ENCODE measurements at places on chromosomes 16 and 17. TPM values are rescaled to one million over a fixed set of nuclear protein-coding genes. Genes with fewer than 3 reads are reported as not detected.

DNA sequence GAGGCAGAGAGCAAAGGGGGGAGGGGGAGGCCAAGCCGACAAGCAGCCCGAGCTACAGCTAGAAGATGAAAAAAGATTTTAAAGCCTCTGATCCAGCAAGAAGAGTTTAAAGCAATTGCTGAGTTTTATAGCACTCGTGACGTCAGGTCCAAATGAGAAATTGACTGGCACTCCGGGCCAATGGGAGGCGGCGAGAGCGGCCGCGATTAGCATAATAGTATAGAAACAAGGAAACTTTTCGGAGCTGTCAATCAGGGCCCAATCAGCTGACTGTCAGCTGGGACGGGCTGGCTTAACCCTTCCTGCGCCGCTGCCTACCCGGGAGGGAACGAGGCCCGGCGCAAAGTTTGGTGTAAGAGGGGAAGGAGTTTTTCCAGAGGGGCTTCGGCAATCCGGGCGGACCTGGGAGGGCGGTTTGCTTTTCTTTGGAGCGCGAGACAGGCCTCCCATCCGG lies at the start of gene MAF:
Gene MAF, minus strand, starts transcription at position 100 of the 454 bp plus-strand sequence. CDS start 835 bp downstream, outside the sequence.
- DNase-seq = peak; percentile 91
- no peaks in the 10 kb centered on the region for H3K36me3 ChIP-seq
- H3K27me3 ChIP-seq = no peaks in the 10 kb centered on the region
- no peaks in the 10 kb centered on the region for H3K4me1 ChIP-seq
- H3K4me3 ChIP-seq = peak within 1 kb of the TSS; percentile 93

GRCh38 chr16:66127459-66128370 lies 238.8 kb upstream of the CDH5 start:
- no peak overlapping the region for H3K4me3 ChIP-seq
- peaks cover 5% of the 10 kb centered on the region for H3K4me1 ChIP-seq
- no peaks in the 10 kb centered on the region for H3K27me3 ChIP-seq
- no peaks in the 10 kb centered on the region for H3K36me3 ChIP-seq
- H3K27ac ChIP-seq = no peak overlapping the region
- DNase-seq = peak; percentile 44

DNA sequence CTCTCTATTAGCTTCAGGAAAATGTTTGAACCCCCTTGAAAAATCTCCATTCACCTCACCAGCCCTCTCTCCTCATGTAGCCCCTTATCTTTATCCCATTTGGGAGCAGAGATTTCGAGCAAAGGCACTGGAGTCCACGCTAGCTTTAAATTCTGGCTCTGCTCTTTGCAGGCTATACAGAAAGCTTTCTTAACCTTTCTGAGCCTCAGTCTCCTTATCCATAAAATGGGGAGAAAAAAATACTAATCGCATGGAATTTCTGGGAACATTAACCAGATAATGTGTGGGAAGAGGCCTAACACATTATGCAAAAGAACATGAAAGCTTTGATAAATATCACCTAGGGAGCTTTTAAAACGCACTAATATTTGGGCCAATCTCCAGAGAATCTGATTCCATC lies 476.3 kb upstream of the CDH5 start:
- DNase-seq = no peak
- H3K27me3 ChIP-seq = no peaks in the 10 kb centered on the region
- no peaks in the 10 kb centered on the region for H3K36me3 ChIP-seq
- no peak overlapping the region for H3K27ac ChIP-seq

GRCh38 chr16:87041286-87041685 lies 275.9 kb downstream of the C16orf95 start:
- H3K4me1 ChIP-seq = no peaks in the 10 kb centered on the region
- H3K36me3 ChIP-seq = no peaks in the 10 kb centered on the region
- H3K27me3 ChIP-seq = no peaks in the 10 kb centered on the region
- H3K27ac ChIP-seq = no peak overlapping the region
- no peak overlapping the region for H3K4me3 ChIP-seq
- no peak for DNase-seq

- H3K4me3 ChIP-seq = no peak overlapping the region
- H3K27me3 ChIP-seq = no peaks in the 10 kb centered on the region
- H3K36me3 ChIP-seq = no peaks in the 10 kb centered on the region
- no peaks in the 10 kb centered on the region for H3K4me1 ChIP-seq
Measured at GRCh38 chr16:10240854-10241613, 58.8 kb upstream of the GRIN2A start.

DNA sequence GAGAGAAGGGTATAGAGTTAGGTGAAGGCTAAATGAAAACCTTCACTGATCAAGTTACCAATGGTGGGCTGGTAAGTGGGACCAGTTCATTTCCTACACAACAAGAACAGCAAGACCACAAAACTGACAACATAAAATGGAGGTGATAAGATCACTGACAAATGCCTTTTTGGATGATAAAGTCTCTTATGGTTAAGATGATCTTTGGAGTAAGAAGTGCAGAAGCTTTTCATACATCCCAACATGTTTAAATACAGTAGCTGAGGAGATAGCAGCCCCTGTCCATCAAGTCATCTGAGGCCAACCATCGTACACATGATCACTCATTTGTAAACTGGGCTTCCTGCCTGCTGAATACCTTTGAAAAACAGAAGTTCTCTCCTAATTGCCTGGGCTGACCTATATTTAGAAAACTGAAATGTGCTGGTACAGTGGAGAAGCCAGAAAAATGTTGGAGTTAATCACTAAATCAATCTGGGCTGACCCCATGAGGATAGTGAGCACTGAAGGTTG lies 259.0 kb upstream of the ZFHX3 start:
- no peak overlapping the region for H3K4me3 ChIP-seq
- no peak overlapping the region for H3K27ac ChIP-seq
- H3K4me1 ChIP-seq = no peaks in the 10 kb centered on the region
- no peak for DNase-seq
- H3K36me3 ChIP-seq = no peaks in the 10 kb centered on the region

GRCh38 chr16:69531988-69532387 lies 33.8 kb upstream of the NFAT5 start:
- H3K27me3 ChIP-seq = no peaks in the 10 kb centered on the region
- no peak overlapping the region for H3K4me3 ChIP-seq
- H3K27ac ChIP-seq = no peak overlapping the region
- H3K36me3 ChIP-seq = no peaks in the 10 kb centered on the region
- no peak for DNase-seq

- H3K27ac ChIP-seq = peak overlapping the region; percentile 78
- no peaks in the 10 kb centered on the region for H3K27me3 ChIP-seq
- H3K4me3 ChIP-seq = peak overlapping the region; percentile 73
- no peaks in the 10 kb centered on the region for H3K36me3 ChIP-seq
- DNase-seq = peak; percentile 55
Measured at GRCh38 chr17:76265624-76266243, 586 bp downstream of the UBALD2 start.

GRCh38 chr17:17568772-17569195 lies 22.7 kb downstream of the PEMT start:
- no peak overlapping the region for H3K27ac ChIP-seq
- DNase-seq = peak; percentile 67
- H3K4me1 ChIP-seq = peaks cover 51% of the 10 kb centered on the region
- H3K4me3 ChIP-seq = no peak overlapping the region

GRCh38 chr17:14448818-14449217 lies 147.9 kb downstream of the HS3ST3B1 start:
- no peak overlapping the region for H3K27ac ChIP-seq
- no peaks in the 10 kb centered on the region for H3K27me3 ChIP-seq
- H3K4me3 ChIP-seq = no peak overlapping the region
- DNase-seq = no peak
- no peaks in the 10 kb centered on the region for H3K36me3 ChIP-seq
- H3K4me1 ChIP-seq = no peaks in the 10 kb centered on the region

DNA sequence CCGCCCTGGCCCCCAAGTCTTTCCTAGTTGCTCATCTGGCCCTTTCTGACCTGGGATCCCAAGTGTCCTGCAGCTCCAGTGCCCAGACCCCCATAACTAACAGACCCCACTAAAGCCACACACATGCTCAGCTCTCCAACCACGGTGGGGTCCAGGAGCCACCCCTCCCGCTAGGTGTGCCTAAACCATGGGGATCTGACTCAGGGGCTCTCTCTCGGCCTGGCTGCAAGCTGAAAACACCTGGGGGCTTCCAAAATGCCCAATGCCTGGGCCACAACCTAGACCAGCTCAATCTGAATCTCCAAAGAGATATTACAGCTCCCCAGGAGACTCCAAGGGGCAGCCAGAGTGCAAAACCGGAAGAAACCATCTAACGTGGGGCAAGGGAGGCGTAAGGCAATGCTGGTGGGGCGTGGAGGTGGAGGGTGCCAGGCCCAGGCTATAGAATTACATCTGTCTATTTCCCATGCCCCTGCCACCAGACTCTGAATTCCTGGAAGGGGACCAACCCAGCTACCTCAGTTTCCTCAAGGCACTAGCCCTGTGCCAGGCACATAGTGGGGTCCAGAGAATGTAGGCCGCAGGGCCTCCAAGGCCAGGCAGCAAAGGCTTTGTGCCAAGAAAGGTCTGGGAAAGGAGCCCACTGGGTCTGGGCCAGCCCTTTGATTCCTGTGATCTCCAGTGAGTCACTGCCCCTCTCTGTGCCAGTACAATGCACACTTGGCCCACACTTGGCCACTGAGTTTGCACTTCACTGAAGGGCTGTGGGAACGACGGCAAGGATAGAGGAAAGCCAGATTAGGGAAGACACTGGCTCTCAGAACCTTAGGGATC lies 3.3 kb downstream of the CD2BP2 start:
- no peak overlapping the region for H3K27ac ChIP-seq
- H3K27me3 ChIP-seq = no peaks in the 10 kb centered on the region
- H3K4me3 ChIP-seq = no peak overlapping the region
- peak; percentile 84 for DNase-seq
- H3K36me3 ChIP-seq = no peaks in the 10 kb centered on the region

DNA sequence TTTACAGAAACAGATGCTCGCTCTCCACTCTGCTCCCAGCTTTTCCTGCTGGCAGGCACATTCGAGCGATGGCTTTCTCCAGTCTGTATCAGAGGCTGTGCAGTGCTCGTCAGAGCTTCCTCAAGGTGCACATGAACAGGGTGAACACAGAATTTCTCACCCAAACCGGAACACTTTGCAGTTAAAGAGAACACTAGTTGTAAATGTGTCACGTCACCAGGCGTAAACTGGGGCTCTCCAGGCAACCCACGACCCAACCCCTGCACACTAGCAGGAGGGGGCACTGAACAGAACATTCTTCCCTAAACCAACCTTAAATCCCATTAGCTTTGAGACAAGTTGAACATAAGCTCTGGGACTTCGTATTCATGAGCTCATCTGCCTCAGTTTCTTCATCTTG lies 119.0 kb downstream of the RMI2 start:
- H3K4me1 ChIP-seq = no peaks in the 10 kb centered on the region
- H3K4me3 ChIP-seq = no peak overlapping the region
- no peaks in the 10 kb centered on the region for H3K27me3 ChIP-seq
- H3K36me3 ChIP-seq = no peaks in the 10 kb centered on the region
- DNase-seq = no peak
- no peak overlapping the region for H3K27ac ChIP-seq

DNA sequence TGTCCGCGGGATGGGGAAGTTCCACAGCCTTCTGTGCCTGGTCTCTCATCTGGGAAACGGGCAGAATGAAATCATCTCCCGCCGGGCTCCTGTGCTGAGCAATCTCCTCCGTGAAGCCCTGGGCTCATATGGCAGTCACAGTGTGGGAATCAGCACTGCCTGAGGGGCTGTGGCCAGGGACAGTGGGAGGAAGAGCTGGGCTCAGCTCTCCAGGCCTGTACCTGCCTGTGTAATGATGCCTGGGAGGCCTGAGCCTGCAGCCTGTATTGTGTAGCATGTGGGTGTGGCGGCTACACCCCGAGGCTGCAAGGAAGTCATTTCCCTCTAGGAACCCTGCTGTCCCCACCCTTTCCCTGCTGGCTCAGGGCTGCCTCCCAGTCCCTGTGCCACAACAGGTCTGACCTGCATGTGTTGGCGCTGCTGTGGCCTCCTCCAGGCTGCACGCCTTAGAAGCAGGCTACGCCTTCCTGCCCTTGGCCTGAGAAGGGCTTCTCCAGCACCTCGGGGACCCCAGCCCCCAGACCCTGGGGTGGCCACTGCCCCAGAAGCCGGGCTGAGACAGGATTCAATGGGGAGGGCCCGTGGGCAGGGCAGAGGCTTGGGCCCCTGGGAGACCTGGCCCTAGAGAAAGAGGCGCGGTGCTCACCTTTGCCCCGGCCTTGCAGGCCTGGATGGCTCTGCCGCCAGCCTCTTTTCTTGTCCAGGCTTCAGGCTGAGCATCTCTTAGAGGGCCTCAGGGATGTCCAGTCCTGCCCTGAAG lies 2.1 kb downstream of the ITGB4 start:
- no peaks in the 10 kb centered on the region for H3K27me3 ChIP-seq
- no peaks in the 10 kb centered on the region for H3K36me3 ChIP-seq
- no peaks in the 10 kb centered on the region for H3K4me1 ChIP-seq
- no peak overlapping the region for H3K4me3 ChIP-seq
- H3K27ac ChIP-seq = no peak overlapping the region

DNA sequence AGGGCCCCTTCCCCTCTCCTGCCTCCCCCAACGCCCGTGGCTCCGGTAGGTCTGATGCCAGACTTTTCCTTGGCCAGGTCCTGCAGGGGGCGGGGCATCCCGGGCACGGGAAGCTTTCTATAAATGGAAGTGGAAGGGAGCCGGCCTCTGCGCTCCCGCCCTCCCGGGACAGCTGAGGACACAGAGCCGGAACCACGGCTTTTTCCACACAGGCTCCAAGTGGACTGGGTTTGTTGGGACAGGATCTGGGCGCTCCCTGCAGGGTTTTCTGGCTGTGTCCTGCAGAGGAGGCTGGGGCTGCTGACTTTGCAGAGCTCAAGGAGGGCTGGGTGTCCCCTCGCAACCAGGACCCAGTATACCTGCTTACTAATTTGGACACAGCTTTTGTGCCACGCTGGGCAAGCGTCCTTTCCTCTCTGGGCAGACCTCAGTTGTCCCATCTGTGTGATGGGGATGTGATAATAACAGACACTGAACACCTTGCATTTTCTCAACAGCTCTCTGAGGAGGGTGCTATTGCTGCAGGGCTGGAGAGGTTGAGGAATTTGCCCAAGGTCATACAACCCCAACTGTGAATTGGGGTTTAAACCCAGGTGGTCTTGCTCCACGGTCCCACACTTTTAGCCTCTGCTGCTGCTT lies 1.8 kb downstream of the TNS4 start:
- no peak overlapping the region for H3K27ac ChIP-seq
- no peaks in the 10 kb centered on the region for H3K36me3 ChIP-seq
- H3K27me3 ChIP-seq = no peaks in the 10 kb centered on the region
- peak; percentile 84 for DNase-seq
- peaks cover 2% of the 10 kb centered on the region for H3K4me1 ChIP-seq
- H3K4me3 ChIP-seq = no peak overlapping the region

DNA sequence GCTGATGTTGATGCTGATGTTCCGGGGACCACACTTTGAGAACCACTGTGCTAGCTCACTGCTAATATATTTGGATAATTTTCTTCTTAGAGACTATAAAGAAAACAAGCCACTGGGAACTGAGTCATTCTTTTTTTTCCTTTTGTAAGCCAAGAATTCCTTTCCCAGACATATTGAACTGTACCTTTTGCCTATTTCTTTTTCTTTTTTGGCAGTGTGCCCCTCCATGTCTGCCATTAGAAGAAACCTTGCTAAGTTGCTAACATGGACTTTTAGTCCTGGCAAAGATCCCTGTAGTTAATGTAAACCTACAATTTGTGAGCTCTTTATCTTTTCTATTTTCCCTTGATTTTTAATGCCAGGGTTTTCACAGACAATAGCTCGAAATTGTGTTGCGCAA lies 17.3 kb upstream of the ERCC4 start:
- no peaks in the 10 kb centered on the region for H3K36me3 ChIP-seq
- peak overlapping the region; percentile 24 for H3K27ac ChIP-seq
- H3K27me3 ChIP-seq = no peaks in the 10 kb centered on the region
- DNase-seq = no peak
- peaks cover 2% of the 10 kb centered on the region for H3K4me1 ChIP-seq

GRCh38 chr17:77304051-77304745 lies 163.4 kb downstream of the SEC14L1 start:
- H3K4me3 ChIP-seq = no peak overlapping the region
- no peaks in the 10 kb centered on the region for H3K27me3 ChIP-seq
- H3K4me1 ChIP-seq = peaks cover 11% of the 10 kb centered on the region
- no peak for DNase-seq

The SPATA32 gene
- not detected for total RNA-seq

The NECAB2 gene
- total RNA-seq = not detected

The ACAP1 gene
- 9.4 TPM for total RNA-seq

The TNFSF13 gene
- total RNA-seq = 21.7 TPM

The NOG gene
- 0.99 TPM for total RNA-seq

The CSH1 gene
- total RNA-seq = not detected

Measured in ovary (tissue), 10 donors.